ENCODE measurements at places on chromosomes 2 and 18.

DNA sequence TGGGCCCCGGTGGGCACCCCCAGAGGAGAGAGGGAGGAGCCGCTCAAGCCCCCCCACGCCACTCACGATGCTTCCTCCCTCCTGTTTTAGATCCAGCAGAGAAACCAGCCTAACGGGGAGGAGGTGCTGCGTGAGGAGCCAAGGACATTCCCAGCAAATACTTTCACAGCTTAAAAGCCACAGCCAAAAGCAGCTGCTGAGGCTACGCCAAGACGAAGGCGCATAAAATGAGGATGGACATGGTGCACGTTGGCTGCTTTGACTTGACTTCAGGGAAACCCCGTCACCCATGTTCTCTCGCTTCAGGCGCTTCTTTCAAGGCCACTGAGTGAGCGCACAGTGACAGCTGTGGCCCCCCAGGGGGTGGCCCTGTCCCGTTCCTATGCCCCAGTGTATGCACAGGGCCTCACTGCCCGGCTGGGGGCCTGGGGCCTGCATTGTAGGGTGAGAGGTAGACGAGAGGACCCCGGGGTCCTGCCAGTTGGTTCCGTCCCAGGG lies 72.1 kb upstream of the PXDN start:
- no peak overlapping the region for H3K4me3 ChIP-seq
- no peak for DNase-seq
- H3K4me1 ChIP-seq, result peaks cover 3% of the 10 kb centered on the region
- H3K27ac ChIP-seq, result no peak overlapping the region
- H3K27me3 ChIP-seq, result peaks cover 3% of the 10 kb centered on the region
- H3K36me3 ChIP-seq, result no peaks in the 10 kb centered on the region

DNA sequence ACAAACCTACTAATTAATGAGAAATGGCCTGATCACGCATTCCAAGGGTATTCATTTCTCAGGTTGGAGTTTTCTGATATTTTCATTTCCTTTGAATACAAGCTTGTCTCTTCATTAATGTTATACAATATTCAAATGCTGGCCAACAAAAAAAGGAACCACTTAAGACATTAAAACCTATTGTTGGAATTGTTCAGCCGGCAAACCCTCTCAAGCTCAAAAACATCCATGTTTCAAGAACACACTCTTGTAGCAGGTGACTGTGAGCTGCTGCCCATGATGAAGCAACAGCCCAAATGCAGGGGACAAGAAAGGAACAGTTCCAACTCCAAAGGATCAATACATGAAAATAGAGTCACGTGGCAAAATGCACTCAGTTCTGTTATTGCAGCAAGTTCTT lies 454.5 kb downstream of the BCL11A start:
- no peak overlapping the region for H3K27ac ChIP-seq
- no peaks in the 10 kb centered on the region for H3K36me3 ChIP-seq

DNA sequence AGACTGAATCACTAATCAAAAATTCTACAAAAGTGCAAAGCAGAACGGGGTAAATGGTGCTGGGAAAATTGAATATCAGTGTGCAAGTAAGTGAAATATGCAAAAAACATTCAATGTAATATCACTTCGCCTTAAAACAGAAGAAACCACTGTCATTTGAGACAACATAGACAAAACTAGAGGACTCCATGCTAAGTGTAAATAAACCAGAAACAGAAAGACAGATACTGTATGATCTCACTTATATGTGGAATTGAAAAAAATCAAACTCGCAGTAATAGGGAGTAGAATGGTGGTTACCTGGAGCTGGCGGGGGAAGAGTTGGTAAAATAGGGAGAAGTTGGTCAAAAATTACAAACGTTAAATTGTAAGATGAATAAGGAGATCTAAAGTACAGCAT lies 1420.0 kb upstream of the CDH2 start:
- no peak for DNase-seq
- no peaks in the 10 kb centered on the region for H3K4me1 ChIP-seq
- H3K36me3 ChIP-seq, result no peaks in the 10 kb centered on the region
- H3K27ac ChIP-seq, result no peak overlapping the region
- H3K4me3 ChIP-seq, result no peak overlapping the region
- no peaks in the 10 kb centered on the region for H3K27me3 ChIP-seq

DNA sequence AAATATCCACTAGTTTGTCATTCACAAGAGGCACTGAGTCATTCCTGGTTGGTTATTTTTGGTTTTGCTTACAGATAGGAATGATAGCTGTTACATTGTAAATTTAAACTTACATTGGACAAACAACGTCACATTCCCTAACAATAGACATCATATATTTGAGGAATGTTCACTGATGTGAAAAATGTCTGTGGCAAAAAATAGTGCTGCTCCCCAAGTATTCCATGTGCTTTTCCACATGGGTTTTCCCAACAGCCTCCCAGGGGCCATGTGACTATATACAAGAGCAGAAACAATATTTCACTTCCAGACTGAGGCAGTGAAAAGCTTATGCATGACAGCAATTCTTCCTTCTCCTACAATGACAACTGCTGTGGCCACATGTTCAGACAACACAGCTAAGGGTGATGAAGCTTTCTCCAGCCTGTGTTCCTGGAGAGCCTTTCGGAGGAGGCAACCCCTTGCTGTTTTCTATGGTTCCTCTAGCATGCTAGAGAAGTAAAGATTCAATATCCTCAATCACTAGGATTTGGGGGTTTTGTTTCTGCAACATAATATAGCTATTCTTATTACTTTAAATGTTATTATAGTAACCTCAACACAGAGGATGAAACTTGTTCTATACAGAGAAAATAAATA lies 202.7 kb downstream of the PTH2R start:
- H3K36me3 ChIP-seq, result no peaks in the 10 kb centered on the region
- no peaks in the 10 kb centered on the region for H3K4me1 ChIP-seq
- H3K4me3 ChIP-seq, result no peak overlapping the region
- DNase-seq, result no peak

GRCh38 chr2:165864296-165864695 lies 70.2 kb upstream of the GALNT3 start:
- no peak overlapping the region for H3K27ac ChIP-seq
- no peak for DNase-seq
- H3K36me3 ChIP-seq, result peaks cover 8% of the 10 kb centered on the region
- H3K4me1 ChIP-seq, result peaks cover 7% of the 10 kb centered on the region

DNA sequence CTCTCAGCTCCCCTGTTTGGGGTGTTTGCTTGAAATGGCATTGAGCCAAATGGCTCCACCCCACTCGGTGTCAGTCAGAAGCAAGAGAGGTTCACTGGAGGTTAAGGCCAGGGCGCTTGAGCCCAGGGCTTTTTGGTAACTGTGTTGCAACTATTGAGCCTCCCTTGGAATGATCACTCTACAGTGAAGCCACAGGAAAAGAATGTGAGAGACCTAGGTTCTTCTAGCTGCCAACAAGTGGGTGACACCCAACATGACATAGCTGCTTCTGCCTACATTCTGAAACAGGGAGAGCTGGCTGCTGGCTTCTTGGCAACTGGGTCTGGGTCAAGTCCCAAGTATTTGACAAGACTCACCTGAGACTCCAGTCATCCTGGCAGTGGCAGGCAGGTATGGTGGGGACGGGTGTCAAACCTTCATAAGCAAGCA lies 7.1 kb upstream of the GRHL1 start:
- H3K27ac ChIP-seq, result no peak overlapping the region
- DNase-seq, result no peak
- H3K27me3 ChIP-seq, result peaks cover 24% of the 10 kb centered on the region
- H3K4me3 ChIP-seq, result no peak overlapping the region

GRCh38 chr2:11395389-11395788 lies 51.0 kb upstream of the ROCK2 start:
- no peaks in the 10 kb centered on the region for H3K27me3 ChIP-seq
- no peak overlapping the region for H3K27ac ChIP-seq
- no peaks in the 10 kb centered on the region for H3K4me1 ChIP-seq
- no peak overlapping the region for H3K4me3 ChIP-seq
- H3K36me3 ChIP-seq, result no peaks in the 10 kb centered on the region

GRCh38 chr2:150624001-150624401 lies 136.5 kb upstream of the RND3 start:
- H3K27ac ChIP-seq, result no peak overlapping the region
- no peaks in the 10 kb centered on the region for H3K27me3 ChIP-seq
- H3K4me1 ChIP-seq, result peaks cover 5% of the 10 kb centered on the region
- DNase-seq, result no peak
- H3K4me3 ChIP-seq, result no peak overlapping the region

- no peaks in the 10 kb centered on the region for H3K27me3 ChIP-seq
- H3K27ac ChIP-seq, result no peak overlapping the region
- peaks cover 25% of the 10 kb centered on the region for H3K4me1 ChIP-seq
- no peak overlapping the region for H3K4me3 ChIP-seq
These were observed 4.2 kb downstream of the TTC27 start for GRCh38 chr2:32632089-32632488.

GRCh38 chr2:239268082-239268481 lies 132.7 kb downstream of the HDAC4 start:
- H3K36me3 ChIP-seq, result peaks cover 10% of the 10 kb centered on the region
- H3K27me3 ChIP-seq, result peaks cover 12% of the 10 kb centered on the region
- H3K4me1 ChIP-seq, result peaks cover 88% of the 10 kb centered on the region
- H3K27ac ChIP-seq, result peak overlapping the region; percentile 89
- peak overlapping the region; percentile 84 for H3K4me3 ChIP-seq

DNA sequence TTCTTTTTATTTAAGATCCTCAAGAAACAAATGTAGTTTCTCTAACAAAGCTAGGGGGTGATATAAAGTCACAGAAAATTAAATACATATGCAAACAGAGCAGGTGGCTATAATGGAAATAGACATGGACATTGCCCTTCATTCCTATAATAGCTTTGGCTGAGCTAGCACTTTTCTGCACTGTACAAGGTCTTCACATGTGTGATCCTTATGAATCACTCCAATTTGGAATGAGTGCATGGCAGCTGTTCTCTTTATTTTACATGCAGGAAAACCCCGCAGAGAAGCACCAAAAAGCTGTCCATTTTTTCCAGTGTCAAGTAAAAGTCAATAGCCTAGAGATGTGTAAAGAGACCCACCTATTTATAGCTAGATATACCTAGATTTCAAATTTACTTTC lies 747.4 kb upstream of the SLC8A1 start:
- H3K36me3 ChIP-seq, result no peaks in the 10 kb centered on the region
- H3K4me3 ChIP-seq, result no peak overlapping the region
- no peak for DNase-seq

GRCh38 chr2:6940820-6941219 lies 23.6 kb downstream of the RNF144A start:
- H3K27me3 ChIP-seq, result no peaks in the 10 kb centered on the region
- H3K27ac ChIP-seq, result no peak overlapping the region
- peaks cover 27% of the 10 kb centered on the region for H3K4me1 ChIP-seq
- no peak overlapping the region for H3K4me3 ChIP-seq
- peaks cover 31% of the 10 kb centered on the region for H3K36me3 ChIP-seq
- DNase-seq, result no peak

DNA sequence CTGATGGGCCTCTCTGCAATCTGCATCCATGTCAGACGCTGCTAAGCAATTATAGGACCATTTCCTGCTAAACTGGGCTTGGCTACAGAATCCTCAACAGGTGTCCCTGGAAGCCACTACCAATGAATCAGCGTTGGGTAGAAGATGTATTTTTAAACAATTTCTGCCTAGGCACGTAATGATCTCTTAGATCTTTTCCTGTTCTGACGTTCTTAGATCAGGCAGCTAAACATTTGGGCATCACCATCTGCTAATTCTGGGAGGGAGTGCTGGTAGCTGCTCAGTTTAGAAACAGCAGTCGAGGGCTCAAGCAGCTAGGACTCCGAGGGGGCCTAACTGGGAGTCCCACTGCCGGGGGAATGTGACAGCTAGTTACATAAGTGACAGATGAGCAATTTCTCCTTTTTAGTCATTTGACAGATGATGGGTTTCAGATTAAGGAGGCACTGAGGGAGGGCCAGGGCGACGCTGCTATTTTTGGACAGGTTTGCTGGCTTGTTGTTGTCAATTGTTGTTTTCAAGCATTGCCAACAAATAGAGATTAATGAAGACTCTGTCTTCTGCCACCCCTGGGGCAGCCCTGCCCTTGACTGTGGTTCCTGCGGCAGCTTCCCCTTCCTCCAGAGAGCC lies 92.7 kb downstream of the MRO start:
- H3K4me1 ChIP-seq, result no peaks in the 10 kb centered on the region
- H3K27me3 ChIP-seq, result no peaks in the 10 kb centered on the region
- H3K4me3 ChIP-seq, result no peak overlapping the region
- no peaks in the 10 kb centered on the region for H3K36me3 ChIP-seq
- DNase-seq, result no peak

DNA sequence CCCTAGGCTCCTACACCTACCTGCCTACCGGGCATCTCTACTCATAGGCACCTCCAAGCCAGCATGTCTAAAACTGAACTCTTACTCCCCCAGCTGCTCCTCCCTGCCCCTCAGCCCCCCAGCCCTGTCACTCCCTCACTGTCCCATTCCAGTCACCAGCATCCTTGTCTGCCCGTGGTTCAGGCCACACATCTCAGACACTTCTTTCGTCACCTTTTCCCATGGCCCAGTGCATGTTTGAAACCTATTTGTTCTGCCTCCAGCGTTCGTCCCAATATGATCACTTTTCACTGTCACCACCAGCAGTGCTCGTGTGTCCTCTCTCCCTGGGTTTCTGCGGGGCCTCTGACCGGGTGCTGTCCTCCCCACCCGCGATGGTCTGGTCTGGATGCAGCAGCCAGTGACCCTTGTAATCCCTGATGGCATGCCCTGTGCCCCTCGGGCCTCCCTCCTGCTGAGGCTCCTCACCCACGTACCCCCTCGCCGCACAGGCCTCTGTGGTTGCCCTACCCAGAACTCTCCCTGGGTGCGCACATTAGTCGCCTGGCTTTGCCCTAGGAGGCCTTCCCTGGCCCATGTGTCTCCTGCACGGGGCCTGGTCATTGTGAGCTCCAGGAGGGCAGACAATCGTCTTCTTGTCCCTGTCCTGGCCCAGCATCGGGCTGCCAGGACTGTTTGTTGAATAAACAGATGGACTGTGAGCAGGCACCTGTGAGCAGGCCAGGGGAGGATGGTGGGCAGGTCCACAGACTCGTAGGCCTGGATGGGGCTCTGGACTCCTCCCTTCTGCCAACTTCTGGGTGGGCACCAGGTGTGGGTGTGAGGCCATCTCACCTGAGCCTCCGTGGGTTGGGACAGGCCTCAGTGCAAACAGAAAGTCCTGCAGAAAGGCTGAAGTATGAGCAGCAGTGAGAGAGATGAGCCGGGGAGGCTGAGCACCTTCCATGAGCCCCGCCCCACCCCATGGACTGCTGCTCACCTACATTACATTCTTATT lies 15.5 kb downstream of the LDLRAD4 start:
- no peaks in the 10 kb centered on the region for H3K36me3 ChIP-seq
- no peaks in the 10 kb centered on the region for H3K27me3 ChIP-seq
- DNase-seq, result no peak
- no peak overlapping the region for H3K4me3 ChIP-seq
- no peaks in the 10 kb centered on the region for H3K4me1 ChIP-seq

Measured in activated T-helper 1 cell treated with anti-CD3 and anti-CD28 coated beads, Interleukin-12 subunit alpha, Interleukin-12 subunit beta, Interleukin-2, Interleukin-4 antibody, amounts not matched to agents 30 ng/mL and 10 ng/mL and 1 ng/mL, durations not matched to agents 14 hours and 24 hours and 36 hours (primary cell).